ENCODE measurements at places on chromosomes 7 and 10. TPM values are rescaled to one million over a fixed set of nuclear protein-coding genes. Genes with fewer than 3 reads are reported as not detected.
A peak's percentile ranks its signal among the peaks of the same experiment; 100 is the strongest.

DNA sequence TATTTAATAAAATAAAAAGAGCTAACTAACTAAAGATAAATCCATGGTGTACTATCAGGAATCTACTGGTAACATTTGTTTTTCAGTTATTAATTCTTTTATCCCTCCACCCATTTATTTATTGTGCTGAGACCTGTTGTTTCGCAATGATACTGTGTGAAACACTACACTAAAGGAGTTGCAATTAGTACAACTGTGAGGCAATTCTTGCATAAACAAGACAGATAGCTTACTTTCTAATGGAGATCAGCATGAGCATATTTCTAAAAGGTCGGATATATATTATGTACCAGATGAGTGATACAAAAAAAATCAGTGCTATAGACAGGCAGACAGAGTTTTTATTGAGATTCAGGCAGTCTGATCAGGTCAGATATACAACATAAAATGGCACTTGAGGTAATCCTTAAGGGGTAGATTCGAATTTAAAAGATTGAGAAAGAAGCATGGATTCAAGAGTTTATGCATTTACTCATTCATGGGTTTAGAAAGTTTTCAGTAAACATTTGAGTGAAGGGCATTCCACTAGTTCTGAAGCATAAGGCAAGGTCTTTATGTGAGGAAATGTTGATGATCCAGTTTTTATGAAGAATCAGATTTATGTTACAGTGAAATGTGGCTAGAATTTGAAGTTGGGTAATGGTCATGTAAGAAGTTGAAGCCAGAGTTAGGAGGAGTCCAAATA, 147.6 kb downstream of the POLR1F start:
- no peaks in the 10 kb centered on the region for H3K4me1 ChIP-seq
- DNase-seq: no peak
- H3K36me3 ChIP-seq: no peaks in the 10 kb centered on the region
- H3K4me3 ChIP-seq: no peak overlapping the region

DNA sequence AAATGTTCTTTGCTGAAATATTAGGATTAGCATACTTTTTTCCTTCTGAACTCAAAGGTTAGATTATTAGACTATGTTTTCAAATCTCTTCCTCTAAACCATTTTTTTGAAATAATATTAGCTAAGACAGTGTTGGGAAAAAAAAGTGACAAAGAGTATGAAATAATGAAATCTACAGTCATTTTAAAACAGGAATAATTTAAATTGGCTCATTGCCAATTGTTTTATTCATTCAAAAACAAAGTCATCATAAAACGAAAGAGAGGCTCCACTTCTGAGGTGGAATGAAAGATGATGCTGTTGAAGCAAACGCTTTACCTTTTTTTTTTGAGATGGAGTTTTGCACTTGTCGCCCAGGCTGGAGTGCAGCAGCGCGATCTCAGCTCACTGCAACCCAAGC, 51.2 kb downstream of the RNF32 start:
- no peaks in the 10 kb centered on the region for H3K27me3 ChIP-seq
- H3K4me3 ChIP-seq: no peak overlapping the region
- H3K36me3 ChIP-seq: no peaks in the 10 kb centered on the region
- no peak for DNase-seq
- no peak overlapping the region for H3K27ac ChIP-seq

DNA sequence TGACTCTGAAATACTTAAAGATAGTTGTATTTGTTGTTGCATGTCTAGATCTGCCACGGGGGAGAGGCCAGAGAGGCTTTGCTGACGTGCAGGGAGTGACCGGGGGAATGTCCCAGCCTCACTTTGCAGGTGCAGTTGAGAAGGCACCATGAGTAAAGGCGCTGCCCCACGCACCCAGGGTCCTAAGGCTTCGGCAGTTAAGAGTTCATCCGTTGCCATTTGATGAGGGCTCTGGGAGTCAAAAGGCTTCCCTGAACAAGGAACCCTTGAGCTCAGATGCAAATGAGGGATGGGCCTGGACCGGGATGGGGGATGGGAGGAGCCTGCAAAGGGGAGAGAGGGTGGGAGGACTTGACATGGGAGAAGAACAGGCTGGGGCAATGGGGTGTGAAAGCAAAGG, 20.4 kb downstream of the PPP2R2D start:
- H3K27me3 ChIP-seq: no peaks in the 10 kb centered on the region
- H3K4me3 ChIP-seq: no peak overlapping the region
- no peak overlapping the region for H3K27ac ChIP-seq
- peaks cover 2% of the 10 kb centered on the region for H3K4me1 ChIP-seq
- no peak for DNase-seq

DNA sequence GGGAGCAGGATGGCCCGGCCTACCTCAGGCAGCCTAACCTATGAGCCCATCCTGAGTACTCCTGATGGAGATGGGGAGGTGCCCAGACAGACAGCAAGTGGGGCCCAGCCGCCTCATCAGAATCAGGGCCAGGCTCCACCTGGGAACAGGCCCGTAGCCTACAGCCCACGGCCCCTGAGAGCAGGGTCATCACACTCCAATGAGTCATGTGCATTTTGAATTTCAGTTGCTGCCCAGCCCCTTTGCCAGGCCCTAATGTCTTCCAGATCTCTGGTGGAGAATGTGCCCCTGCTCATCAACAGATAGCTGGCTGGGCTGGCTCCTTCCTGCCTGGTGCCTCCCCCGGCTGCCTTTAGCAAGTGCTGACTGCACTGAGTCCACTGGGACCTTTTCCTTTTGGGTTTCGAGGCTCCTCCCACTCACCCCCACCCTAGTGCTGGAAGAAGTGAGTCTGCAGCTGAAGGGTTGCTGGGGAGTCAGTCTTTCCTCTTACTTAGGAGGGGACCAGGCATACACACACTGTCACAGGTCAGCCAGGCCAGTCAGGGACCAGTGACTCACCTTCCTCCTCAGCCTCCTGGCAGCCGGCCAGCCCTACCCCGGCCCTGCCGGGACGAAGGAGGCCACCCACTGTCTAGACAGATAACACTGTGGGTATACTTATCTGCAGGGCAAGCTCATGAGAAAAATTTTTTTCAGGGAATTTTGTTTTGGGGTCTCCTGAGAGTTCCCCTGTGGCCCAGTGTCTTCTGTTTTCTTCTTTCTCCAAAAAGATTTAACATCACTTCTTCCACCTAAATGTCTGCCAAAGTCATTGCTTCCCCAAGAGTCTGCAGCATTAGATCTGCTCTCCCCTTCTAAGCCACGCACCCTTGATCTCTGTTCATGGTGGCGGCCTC, 9.1 kb upstream of the ASIC3 start:
- peaks cover 37% of the 10 kb centered on the region for H3K36me3 ChIP-seq
- H3K27ac ChIP-seq: peak overlapping the region; percentile 24
- peaks cover 17% of the 10 kb centered on the region for H3K4me1 ChIP-seq

GRCh38 chr7:71539615-71540014, 407.7 kb downstream of the GALNT17 start:
- H3K27ac ChIP-seq: no peak overlapping the region
- H3K4me1 ChIP-seq: no peaks in the 10 kb centered on the region
- H3K36me3 ChIP-seq: no peaks in the 10 kb centered on the region
- H3K4me3 ChIP-seq: no peak overlapping the region
- no peaks in the 10 kb centered on the region for H3K27me3 ChIP-seq
- no peak for DNase-seq

- H3K36me3 ChIP-seq: peaks cover 25% of the 10 kb centered on the region
- H3K27ac ChIP-seq: no peak overlapping the region
- H3K4me1 ChIP-seq: peaks cover 5% of the 10 kb centered on the region
- no peak overlapping the region for H3K4me3 ChIP-seq
- DNase-seq: peak; percentile 55
- H3K27me3 ChIP-seq: no peaks in the 10 kb centered on the region
Measured at GRCh38 chr10:100522107-100522801, 2.6 kb upstream of the SEC31B start.

- H3K4me1 ChIP-seq: peaks cover 2% of the 10 kb centered on the region
- H3K27ac ChIP-seq: no peak overlapping the region
- H3K27me3 ChIP-seq: peaks cover 6% of the 10 kb centered on the region
- no peak overlapping the region for H3K4me3 ChIP-seq
- no peaks in the 10 kb centered on the region for H3K36me3 ChIP-seq
Measured at GRCh38 chr10:67789769-67790168, 48.2 kb downstream of the DNAJC12 start.

GRCh38 chr7:107233-107632, 85.1 kb upstream of the FAM20C start:
- no peak for DNase-seq
- no peak overlapping the region for H3K27ac ChIP-seq
- H3K36me3 ChIP-seq: no peaks in the 10 kb centered on the region
- no peaks in the 10 kb centered on the region for H3K4me1 ChIP-seq
- H3K4me3 ChIP-seq: no peak overlapping the region

- no peaks in the 10 kb centered on the region for H3K27me3 ChIP-seq
- no peak overlapping the region for H3K4me3 ChIP-seq
- peaks cover 25% of the 10 kb centered on the region for H3K4me1 ChIP-seq
- no peak for DNase-seq
- peaks cover 47% of the 10 kb centered on the region for H3K36me3 ChIP-seq
Measured at GRCh38 chr10:3072641-3073360, 5.5 kb downstream of the PFKP start.

GRCh38 chr10:93827056-93827804, 66.5 kb upstream of the SLC35G1 start:
- no peaks in the 10 kb centered on the region for H3K36me3 ChIP-seq
- no peaks in the 10 kb centered on the region for H3K4me1 ChIP-seq
- H3K27ac ChIP-seq: no peak overlapping the region
- peaks cover 9% of the 10 kb centered on the region for H3K27me3 ChIP-seq

GRCh38 chr10:101013365-101013825, 13.8 kb downstream of the LZTS2 start:
- H3K36me3 ChIP-seq: no peaks in the 10 kb centered on the region
- no peak for DNase-seq
- peak overlapping the region; percentile 22 for H3K27ac ChIP-seq
- no peak overlapping the region for H3K4me3 ChIP-seq
- no peaks in the 10 kb centered on the region for H3K27me3 ChIP-seq
- peaks cover 26% of the 10 kb centered on the region for H3K4me1 ChIP-seq

DNA sequence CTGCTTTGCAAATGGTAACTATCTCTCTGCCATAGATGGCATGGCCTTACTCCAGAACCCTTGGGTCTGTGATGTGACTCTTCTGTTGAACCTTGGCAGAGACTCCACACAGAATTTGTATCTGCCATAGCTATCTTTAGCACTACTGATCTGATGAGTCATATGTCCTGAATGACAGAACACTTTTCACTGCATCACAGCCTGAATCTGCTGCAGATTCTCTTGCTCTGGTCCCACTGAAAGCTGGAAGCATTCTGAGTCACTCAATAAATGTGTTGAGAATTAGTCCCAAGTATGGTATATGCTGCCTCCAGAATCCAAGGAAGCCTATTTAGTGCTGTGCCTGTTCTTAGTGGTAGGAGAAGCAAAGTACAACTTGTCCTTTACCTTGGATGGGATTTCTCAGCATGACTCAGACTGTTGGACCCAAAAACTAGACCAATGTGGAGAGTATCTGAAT, 39.5 kb upstream of the ANKRD1 start:
- H3K27ac ChIP-seq: no peak overlapping the region
- H3K4me3 ChIP-seq: no peak overlapping the region
- DNase-seq: peak; percentile 89
- no peaks in the 10 kb centered on the region for H3K36me3 ChIP-seq
- no peaks in the 10 kb centered on the region for H3K27me3 ChIP-seq

DNA sequence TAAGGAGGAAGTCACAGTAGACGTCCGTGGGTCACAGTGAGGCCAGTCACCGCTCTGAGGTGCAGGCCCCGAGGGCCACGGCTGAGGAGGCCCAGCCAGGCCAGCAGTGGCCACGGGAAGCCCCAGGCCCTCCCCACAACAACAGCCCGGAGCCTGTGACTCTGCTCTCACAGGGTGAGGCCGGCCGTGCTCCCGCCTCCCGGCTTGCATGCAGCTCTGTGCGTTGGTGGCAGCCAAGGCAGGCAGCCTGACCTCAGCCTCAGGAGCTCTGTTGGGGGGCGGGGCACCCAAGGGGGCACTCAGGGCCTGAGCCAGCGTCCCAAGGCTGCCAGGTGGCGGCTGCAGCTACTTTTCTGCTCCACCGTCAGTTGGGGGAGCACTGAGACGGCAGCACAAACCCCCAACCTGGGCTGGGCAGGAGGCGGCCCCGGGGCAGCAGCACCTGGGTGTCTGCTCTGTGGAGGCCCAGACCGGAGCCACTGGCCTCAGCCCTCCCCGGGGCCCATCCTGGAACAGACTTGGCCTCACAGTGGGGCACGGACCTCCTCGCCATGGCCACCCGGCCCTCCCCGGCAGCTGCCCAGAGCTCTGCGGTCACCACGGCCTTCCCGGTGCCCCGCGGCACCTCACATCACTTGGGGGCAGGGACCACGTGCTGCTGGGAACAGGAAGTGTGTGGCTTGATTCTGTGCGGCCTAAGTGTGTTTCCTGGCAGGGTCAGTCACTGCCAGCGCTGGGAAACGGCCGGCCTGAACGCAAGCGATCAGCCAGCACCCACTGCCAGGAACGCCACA, 13.3 kb downstream of the CYP2W1 start:
- H3K4me1 ChIP-seq: no peaks in the 10 kb centered on the region
- no peak for DNase-seq
- no peak overlapping the region for H3K27ac ChIP-seq
- no peaks in the 10 kb centered on the region for H3K27me3 ChIP-seq

GRCh38 chr10:98394851-98395440, 20.0 kb downstream of the PYROXD2 start:
- no peak overlapping the region for H3K4me3 ChIP-seq
- DNase-seq: no peak
- peaks cover 30% of the 10 kb centered on the region for H3K36me3 ChIP-seq
- no peak overlapping the region for H3K27ac ChIP-seq
- no peaks in the 10 kb centered on the region for H3K27me3 ChIP-seq
- peaks cover 5% of the 10 kb centered on the region for H3K4me1 ChIP-seq

GRCh38 chr10:100413173-100413572, 49.6 kb upstream of the WNT8B start:
- H3K36me3 ChIP-seq: no peaks in the 10 kb centered on the region
- H3K4me1 ChIP-seq: no peaks in the 10 kb centered on the region
- no peak overlapping the region for H3K27ac ChIP-seq
- no peak for DNase-seq
- peaks cover 13% of the 10 kb centered on the region for H3K27me3 ChIP-seq
- no peak overlapping the region for H3K4me3 ChIP-seq

Gene TET1
- total RNA-seq: 4.3 TPM

Gene TMEM130
- 1.1 TPM for total RNA-seq

Gene LBX1
- total RNA-seq: not detected

Gene VSIR
- 5.0 TPM for total RNA-seq

Gene RAMP3
- total RNA-seq: not detected

Gene ZNF511
- 13.6 TPM for total RNA-seq

Gene FLNC
- total RNA-seq: 116 TPM
